Sigmoid colon (tissue), 7 donors: ENCODE measurements at places on chromosomes 2 and 18. TPM values are rescaled to one million over a fixed set of nuclear protein-coding genes. Genes with fewer than 3 reads are reported as not detected.

Gene STON1
- 182 TPM for total RNA-seq

Gene METTL8
- total RNA-seq: 30.1 TPM

Gene PLA2R1
- total RNA-seq: 10.0 TPM

Gene ITPRIPL1
- total RNA-seq: not detected

Gene POTEJ
- not detected for total RNA-seq
